ENCODE measurements at places on chromosomes 11 and 22.

- DNase-seq: no peak
Observed at GRCh38 chr22:30044369-30044768, 35.9 kb upstream of the HORMAD2 start.

GRCh38 chr11:128745311-128746136 is 51.7 kb downstream of the FLI1 start:
- no peak for DNase-seq

DNA sequence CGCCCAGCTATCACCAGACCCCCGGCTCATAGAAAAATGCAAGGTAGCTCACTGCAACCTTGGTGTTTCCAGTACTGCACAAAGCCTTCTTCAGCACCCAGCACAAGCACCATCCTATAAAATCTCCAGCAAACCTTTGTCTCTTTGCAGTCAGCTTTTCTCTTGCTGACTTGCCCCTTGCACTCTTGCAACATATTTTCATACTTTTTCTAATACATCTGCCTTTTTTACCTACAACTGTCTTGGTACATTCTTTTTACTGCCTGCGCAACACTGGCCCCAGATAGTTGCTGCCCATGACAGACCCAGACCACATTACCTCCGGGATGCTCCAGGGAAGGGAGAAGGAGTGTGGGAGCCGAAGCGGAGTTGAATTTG is 142.4 kb downstream of the MPPED1 start:
- DNase-seq: no peak

GRCh38 chr11:13118194-13118593 is 109.1 kb downstream of the RASSF10 start:
- DNase-seq: no peak

DNA sequence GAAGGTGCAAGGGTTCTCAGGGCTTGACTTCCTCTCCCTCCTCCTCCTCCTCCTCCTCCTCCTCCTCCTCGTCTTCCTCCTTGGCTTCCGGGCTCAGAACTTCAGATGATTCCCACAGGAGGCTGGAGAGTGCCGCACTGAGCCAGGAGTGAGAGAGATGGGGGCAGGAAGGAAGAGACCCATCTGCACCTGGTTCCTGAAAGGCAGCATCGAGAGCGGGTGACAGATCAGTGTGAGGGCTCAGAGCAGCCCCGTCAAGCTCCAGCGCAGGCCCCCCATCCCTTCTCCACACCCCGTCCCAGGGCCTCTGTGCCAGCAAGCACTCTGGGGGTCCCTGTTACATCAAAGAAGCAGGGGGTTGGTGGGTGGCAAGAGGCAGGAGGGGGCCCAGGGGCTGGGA is 51.5 kb downstream of the ELFN2 start:
- DNase-seq: no peak

- no peak for DNase-seq
Observed at GRCh38 chr22:43277987-43278601, 65.1 kb downstream of the SCUBE1 start.

DNA sequence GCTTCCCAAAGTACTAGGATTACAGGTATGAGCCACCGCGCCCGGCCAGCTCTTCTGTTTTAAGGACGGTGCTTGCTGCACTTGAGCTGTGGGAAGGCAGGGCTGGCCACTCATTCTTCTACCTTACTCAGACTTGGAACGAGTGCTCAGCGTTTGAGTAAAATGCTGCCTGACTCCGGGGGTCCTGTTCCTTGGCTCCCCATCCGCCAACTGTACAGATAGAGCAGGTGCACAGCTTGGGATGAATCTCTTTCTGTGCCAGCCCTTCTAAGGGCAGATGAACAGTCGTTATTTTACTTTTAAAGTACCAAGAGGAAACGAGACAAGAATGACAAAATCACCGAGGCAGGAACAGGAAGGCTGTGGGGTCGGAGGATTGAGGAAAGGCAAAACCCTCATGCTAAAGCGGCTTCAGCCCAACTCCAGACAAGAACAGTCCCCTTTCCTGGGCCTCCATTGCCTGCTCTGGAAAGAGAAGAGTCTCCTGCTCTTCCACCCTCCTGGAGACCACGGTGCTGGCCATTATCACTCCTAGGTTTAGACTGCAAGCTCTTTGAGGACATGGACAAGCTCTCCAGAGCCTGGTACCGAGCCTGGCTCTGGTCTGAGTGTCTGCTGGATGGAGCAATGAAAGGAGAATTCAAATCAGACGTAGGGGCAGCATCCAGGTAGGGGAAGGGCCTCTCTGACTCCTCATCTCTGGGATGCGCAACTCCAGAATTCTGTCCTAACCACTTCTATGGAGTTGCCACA is 1.1 kb upstream of the SUN2 start:
- no peak for DNase-seq

All from activated T-helper 1 cell treated with Interleukin-2 at 50 U/mL for 16 hours (primary cell).